ENCODE measurements at places on chromosomes 13 and 19.

GRCh38 chr13:60584976-60585375 lies 188.0 kb downstream of the TDRD3 start:
- no peak for DNase-seq

- DNase-seq = no peak
These were observed 103.9 kb downstream of the LMO7 start for GRCh38 chr13:75740031-75740430.

GRCh38 chr13:29868581-29868980 lies 18.2 kb upstream of the UBL3 start:
- DNase-seq = no peak

GRCh38 chr19:33419788-33420130 lies 46.2 kb downstream of the CEBPG start:
- DNase-seq = no peak

DNA sequence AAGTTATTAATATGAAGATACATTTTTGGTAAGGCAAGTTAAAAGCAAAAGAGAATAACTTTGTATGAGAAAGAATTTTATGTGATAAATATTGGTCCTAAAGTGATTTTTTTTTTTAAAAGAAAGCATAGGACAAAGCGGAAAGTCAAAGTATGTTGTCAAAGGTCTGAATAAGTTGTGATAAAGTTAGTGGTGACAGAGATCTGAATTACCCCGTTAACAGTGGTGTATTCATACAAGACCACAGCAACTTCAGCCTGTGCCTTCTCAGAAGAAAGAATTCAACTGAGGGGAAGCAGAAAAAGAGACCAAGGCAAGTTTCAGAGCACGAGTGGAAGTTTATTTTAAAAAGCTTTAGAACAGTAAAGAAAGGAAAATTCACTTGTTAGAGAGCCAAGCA lies 19.0 kb upstream of the ZNF566 start:
- DNase-seq = no peak

GRCh38 chr13:38582133-38582532 lies 104.7 kb upstream of the FREM2 start:
- DNase-seq = peak; percentile 60

- DNase-seq = no peak
These were observed 44.7 kb upstream of the GPI start for GRCh38 chr19:34320277-34320676.

- peak; percentile 85 for DNase-seq
These were observed 16.9 kb upstream of the CYP2S1 start for GRCh38 chr19:41175801-41176777.

DNA sequence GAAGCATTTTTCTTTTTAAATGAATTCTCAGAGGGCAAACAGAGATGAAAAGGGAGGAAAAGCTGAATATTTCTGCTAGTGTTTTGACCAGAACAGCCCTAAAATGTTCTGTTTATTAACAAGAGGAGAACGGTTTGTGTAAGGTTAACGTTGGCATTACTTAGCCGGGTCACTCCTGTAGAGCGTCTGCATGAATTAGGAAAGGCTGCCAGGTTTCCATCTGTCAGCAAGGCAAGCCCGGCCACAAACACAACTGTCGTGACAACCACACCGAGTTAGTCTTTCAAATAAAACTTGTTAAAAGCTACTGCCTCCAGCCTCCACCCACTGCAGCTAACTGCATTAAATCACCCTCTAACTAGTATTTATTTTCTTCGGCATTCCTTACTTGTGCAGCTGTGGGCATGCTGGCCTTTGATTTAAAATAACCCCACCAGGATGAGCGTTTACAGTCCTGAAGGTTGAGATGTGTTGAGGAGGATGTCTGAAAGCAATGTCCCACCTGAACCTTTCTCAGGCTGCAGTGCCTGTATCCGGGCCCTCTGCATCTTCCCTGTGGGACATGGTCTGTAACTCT lies 527.9 kb downstream of the FGF9 start:
- DNase-seq = no peak

- peak; percentile 41 for DNase-seq
These were observed 1.4 kb upstream of the TSHZ3 start for GRCh38 chr19:31350693-31351055.

DNA sequence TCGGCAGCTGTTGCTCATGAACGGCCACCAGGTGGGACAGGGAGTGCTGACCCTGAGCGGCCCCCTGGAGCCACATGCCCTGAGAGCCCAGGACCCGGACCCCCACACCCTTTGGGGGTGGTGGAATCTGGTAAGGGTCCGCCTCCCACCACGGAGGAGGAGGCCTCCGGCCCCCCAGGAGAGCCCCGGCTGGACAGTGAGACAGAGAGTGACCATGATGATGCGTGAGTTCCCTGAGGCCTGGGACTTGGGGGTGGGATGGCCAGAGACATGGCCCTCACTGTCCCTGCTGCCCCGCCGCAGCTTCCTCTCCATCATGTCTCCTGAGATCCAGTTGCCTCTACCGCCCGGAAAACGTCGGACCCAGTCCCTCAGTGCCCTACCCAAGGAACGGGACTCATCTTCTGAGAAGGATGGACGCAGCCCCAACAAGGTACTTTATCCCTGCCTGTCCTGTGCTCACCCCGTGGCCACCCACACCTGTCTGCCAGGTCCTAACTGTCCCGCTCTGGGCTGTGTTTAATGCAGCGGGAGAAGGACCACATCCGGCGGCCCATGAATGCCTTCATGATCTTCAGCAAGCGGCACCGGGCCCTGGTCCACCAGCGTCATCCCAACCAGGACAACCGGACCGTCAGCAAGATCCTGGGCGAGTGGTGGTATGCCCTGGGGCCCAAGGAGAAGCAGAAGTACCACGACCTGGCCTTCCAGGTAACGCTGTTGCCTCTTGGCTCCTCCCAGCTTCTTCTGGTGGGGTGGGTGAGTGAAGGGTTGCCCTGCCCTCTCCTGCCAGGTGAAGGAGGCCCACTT lies 14.7 kb upstream of the PRR19 start:
- no peak for DNase-seq

DNA sequence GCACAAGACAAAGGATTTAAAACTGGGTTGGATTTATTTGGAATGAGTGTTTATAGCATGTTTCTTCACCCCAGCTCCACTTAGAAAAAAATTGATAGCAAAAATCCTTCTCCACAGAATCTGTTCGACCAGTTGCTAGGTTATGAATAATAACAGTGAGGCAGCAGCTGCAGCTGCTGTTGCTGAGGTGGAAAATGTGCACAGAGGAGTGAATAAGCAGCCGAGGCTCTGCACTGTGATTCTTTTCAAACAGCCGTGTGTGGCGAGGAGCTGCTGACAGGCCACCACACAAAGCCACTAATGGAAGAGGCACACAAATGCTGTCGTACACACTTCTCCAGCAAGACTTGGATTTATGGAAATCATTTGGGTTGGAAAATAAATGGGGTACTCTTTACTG lies 6.4 kb upstream of the RASL11A start:
- DNase-seq = no peak

- DNase-seq = no peak
These were observed 50.6 kb downstream of the IPO5 start for GRCh38 chr13:98004107-98004506.

DNA sequence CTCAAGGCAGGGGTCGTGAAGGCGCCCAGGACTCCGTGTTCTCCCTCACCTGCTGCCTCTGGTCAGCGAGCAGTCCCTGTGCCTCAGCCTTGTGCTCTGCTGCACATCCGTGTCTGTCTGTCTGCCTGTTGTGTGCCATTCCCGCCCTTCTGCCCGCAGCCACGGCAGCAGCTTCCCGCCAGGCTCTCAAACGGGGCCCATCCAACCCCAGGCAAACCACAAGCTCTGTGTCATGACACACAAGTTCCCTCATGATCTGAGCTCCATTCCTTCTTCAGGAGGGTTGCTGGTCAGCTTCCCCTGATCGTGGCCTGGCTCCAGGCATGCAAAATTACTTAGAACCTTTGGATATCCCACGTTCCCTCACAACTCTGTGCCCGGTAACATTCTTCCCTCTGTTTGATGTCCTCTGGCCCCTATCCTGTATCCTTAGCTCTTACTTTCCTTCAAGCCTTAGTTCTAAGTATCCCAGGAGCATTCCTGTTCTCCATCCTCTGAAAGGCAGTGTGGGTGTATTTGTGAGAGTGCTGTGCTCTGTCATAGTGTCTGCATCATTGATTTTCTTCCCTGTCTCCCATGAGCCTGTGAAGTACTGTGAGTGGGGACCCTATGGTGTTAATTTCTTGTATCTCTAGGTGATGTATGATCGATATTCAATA lies 3.2 kb downstream of the GPR183 start:
- no peak for DNase-seq

DNA sequence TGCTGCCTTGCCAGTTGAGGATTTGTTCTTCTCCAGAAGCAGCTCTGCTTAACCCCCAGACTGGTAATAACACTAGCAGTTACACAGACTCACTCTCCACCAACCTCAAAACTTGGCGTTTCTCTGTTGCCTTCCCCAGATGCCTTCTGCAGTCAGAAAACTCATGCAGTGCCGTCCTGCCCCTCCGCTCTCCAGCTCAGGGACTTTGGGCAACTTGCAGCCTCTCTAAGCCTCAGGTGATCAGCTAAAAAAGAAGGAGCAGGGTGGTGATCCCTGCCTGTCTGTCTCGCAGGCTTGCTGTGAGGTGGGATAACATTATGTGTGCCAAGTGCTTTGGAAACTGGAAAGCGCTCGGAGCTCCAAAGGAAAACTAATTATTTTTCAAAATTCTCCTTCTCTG lies 391.6 kb downstream of the HS6ST3 start:
- no peak for DNase-seq

DNA sequence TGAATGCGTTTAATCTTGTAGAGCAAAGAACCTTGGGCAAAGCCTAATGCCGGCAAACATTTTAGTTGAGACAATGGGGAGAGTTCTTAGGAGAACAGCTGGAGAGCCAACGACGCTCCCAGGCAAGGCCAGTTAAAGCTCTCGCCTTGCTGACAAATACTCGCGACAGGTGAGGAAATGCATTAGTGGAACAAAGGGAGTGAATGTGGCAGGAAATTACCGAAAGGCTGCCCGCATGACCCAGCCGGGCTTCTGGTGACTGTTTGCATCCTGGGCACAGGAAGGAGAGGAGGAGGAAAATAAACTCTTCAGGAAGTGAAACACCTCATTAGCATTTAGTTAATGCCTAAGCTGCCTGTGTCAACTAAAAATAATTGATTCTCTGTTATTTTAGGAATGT lies 74.6 kb downstream of the SHISA2 start:
- no peak for DNase-seq

GRCh38 chr19:41758846-41759245 lies 3.5 kb downstream of the CEACAM6 start:
- DNase-seq = no peak

- DNase-seq = no peak
These were observed 116.7 kb downstream of the SOX1 start for GRCh38 chr13:112183532-112184090.

DNA sequence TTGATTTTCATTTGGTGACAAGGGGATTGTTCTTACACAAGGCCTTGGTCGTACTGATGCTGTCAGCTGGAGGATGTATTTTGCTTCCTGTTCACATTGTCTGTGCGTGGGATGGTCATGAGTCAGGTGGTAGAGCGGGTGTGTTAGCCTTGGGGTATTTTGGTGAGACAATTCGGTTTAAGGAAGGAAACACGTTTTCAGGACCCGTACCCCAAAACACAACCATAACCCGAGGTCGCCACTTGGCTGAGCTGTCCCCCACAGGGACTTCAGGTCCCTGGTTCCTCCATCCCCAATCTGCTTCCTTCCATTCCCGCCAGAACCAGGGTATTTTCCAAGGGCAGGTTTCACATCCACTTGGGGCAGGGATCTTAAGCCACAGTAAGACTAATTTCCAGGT lies 15.0 kb downstream of the MYO9B start:
- DNase-seq = no peak

- DNase-seq = no peak
These were observed 88.3 kb upstream of the PCDH9 start for GRCh38 chr13:67318398-67318797.

DNA sequence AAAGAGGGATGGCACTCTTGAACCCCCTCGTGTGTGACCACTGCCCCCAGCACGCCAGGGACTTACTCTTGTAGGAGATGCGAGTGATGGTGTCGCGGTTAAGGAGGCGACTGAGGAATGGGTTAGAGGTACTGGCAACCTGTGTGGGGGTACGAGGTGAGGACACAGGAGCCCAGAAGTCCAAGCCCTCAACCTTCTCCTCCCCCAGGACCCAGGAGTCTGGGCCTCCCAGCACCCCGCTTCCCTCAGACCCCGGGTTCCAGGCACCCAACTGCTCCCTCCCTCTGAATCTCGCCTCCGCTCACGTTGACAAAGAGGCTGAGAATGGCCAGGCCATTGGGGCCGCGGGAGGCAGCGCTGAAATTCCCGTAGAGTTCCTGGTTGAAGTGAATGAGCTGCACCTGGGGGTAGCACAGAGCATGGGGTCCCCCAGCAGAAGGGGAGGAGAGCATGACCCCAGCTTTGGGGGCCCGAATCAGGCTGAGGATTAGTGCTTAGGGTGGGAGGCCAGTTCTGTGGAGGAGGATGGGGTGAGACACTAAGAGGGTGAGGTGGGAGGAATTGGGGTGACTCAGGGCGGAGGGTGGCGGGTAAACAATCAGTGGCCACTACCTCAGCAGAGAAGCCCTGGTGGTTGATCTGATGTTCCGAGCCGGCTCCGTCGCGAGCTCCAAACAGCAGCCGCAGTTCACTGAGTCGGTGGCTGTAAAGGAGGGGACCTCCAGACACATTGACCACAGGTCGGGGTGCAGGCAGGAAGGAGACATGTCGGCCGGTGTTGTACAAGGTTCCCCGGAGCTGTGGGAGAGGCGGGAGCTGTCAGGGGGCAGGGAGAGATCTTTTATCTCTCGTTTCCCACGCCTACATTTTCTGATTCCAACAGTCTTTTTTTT lies 2.5 kb upstream of the DBP start:
- DNase-seq = no peak

GRCh38 chr13:98809345-98809777 lies 56.9 kb upstream of the SLC15A1 start:
- DNase-seq = no peak

DNA sequence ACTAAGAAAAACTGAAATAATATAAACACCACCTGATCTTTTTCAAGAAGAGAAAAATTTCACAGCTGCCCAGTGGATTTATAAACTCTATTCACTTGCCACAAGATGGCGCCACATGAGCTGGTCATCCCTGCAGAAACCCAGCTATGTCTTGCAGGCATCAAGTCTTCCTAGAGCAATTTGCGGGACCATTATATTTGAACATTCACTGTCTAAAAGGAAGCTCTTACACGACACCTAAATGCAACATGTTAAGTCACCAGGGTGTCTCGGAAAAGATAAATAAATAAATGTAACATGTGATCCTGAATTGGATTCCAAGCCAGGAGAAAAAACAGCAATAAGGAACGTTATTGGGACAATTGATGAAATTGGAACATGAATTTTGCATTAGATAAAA lies 20.3 kb upstream of the AKT2 start:
- DNase-seq = peak; percentile 77

- no peak for DNase-seq
These were observed 18.7 kb upstream of the AURKC start for GRCh38 chr19:57212109-57212508.
